ENCODE measurements at places on chromosomes 5 and 9. TPM values are rescaled to one million over a fixed set of nuclear protein-coding genes. Genes with fewer than 3 reads are reported as not detected.

AJM1 gene
- 4.3 TPM for total RNA-seq

NR2F1-AS1 gene
- total RNA-seq = 3.1 TPM

ASTN2 gene
- total RNA-seq = 5.3 TPM

GALT gene
- 15.0 TPM for total RNA-seq

SMIM15 gene
- 73.9 TPM for total RNA-seq

NFIB gene
- total RNA-seq = 6.8 TPM

DMRT3 gene
- not detected for total RNA-seq

GFI1B gene
- 0.10 TPM for total RNA-seq

ACOT12 gene
- total RNA-seq = not detected

FOXE1 gene
- total RNA-seq = 3.5 TPM

CATSPER3 gene
- 0.22 TPM for total RNA-seq

MAMDC2 gene
- total RNA-seq = 0.16 TPM

FOXD4L5 gene
- 0.03 TPM for total RNA-seq

GMCL2 gene
- total RNA-seq = not detected

FLT4 gene
- 4.4 TPM for total RNA-seq

SLC6A19 gene
- total RNA-seq = 0.38 TPM

MAP3K1 gene
- 1.3 TPM for total RNA-seq

IFNA13 gene
- total RNA-seq = not detected

ANKS6 gene
- total RNA-seq = 20.8 TPM

NKD2 gene
- total RNA-seq = 18.4 TPM

CCDC69 gene
- 1.3 TPM for total RNA-seq

PCDHAC2 gene
- 3.9 TPM for total RNA-seq

CDC20B gene
- total RNA-seq = 0.07 TPM

FBP2 gene
- total RNA-seq = 0.06 TPM

GNG10 gene
- 59.4 TPM for total RNA-seq

CDH6 gene
- total RNA-seq = 0.09 TPM

LCP2 gene
- total RNA-seq = not detected

QRFP gene
- not detected for total RNA-seq

GPR21 gene
- not detected for total RNA-seq

IL4 gene
- not detected for total RNA-seq

EIF4E1B gene
- not detected for total RNA-seq

PCDHGB7 gene
- 0.08 TPM for total RNA-seq

Data from A549 treated with Hydrocortisone at 1 μM for 4 hours (cell line).